ENCODE measurements at places on chromosomes 16 and 17.

DNA sequence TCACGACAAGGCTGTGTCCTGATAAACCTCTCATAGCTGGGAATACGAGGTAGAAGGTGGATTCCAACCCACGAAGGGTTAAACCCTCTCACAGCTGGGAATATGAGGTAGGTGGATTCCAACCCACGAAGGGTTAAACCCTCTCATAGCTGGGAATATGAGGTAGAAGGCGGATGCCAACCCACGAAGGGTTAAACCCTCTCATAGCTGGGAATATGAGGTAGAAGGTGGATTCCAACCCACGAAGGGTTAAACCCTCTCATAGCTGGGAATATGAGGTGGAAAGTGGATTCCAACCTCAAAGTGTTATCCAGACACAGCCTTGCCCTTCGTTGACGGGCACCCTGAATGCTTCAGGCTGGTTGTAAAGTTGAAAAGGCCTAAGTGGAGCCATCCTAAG is 31.0 kb downstream of the AXIN1 start:
- no peak for DNase-seq

GRCh38 chr17:9361188-9361955 is 214.2 kb downstream of the STX8 start:
- DNase-seq: peak; percentile 64

GRCh38 chr17:78497115-78497540 is 80.1 kb downstream of the DNAH17 start:
- peak; percentile 94 for DNase-seq

- no peak for DNase-seq
Measured at GRCh38 chr17:5297245-5297644, 15.2 kb downstream of the RABEP1 start.

- DNase-seq: peak; percentile 80
Measured at GRCh38 chr16:3099732-3100499, 822 bp upstream of the ZSCAN10 start.

- DNase-seq: no peak
Measured at GRCh38 chr17:20142268-20142667, 133.1 kb downstream of the SPECC1 start.

DNA sequence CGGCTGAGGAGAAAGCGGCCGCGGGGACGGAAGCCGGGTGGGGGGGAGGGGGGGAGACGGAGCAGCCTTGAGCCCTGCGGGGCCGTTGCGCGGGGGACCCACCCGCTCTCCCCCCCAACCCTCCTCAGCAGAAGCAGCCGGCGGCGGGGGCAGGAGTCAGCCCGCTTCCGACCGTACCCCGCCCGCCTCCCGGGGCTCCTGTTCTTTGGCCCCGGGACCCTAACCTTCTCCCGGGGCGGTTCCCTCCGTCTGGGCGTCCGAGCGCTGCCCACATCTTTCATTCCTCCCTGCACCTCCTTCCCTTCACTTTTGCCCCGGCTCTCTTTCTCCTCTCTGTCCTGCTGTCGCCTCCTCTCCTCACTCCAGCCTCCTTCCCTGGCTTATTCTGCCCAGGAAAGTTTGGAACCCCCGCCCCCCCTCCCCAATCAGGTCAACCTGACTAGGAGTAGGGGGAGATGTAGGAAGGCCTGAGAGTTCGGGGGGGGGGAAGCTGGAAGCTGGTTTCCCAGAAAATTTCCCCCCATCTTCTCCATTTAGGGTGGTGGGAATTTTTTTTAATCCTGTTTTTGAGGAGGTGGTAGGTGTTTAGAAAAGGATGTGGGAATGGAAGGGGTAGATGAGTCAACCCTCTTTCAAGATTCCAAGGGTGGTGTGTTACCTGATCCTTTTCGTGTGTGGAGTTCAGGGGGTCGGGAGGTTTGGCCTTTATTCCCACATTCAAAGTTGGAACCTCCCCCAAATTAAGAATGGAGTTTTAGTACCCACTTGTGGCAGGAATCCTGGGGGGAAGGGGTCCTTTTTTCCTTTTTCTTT is 427 bp upstream of the NLK start:
- no peak for DNase-seq

DNA sequence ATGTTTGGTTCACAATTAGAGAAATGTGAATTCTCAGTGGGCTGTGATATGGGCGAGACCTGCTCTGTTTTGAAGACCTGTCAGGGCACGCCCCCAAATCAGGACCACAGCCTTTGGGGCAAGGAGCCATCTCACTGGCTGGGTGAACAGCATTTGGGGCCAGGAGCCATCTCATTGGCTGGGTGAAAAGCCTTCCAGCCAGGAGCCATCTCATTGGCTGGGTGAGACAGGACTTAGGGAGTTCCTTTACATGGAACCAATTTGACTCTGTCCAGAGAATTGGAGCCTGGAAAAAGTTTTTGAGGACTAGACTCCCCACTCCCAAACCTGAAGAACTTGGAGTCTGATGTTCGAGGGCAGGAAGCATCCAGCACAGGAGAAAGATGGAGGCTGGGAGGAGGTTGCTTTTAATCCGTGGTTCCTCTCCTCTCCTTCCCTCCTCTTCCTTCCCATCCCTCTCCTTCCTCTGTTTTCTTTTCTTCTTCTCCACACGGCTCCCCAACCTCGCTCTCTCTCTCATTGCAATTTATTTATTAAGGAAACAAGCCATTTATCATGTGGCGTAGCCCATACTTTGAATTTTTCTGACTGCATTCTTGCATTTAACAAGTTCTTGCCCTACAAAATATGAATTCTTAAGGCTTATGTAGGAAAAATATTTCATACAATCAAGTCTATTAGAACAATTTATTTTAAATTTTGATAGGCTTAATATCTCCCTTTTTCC is 19.7 kb downstream of the FOXL1 start:
- DNase-seq: no peak

DNA sequence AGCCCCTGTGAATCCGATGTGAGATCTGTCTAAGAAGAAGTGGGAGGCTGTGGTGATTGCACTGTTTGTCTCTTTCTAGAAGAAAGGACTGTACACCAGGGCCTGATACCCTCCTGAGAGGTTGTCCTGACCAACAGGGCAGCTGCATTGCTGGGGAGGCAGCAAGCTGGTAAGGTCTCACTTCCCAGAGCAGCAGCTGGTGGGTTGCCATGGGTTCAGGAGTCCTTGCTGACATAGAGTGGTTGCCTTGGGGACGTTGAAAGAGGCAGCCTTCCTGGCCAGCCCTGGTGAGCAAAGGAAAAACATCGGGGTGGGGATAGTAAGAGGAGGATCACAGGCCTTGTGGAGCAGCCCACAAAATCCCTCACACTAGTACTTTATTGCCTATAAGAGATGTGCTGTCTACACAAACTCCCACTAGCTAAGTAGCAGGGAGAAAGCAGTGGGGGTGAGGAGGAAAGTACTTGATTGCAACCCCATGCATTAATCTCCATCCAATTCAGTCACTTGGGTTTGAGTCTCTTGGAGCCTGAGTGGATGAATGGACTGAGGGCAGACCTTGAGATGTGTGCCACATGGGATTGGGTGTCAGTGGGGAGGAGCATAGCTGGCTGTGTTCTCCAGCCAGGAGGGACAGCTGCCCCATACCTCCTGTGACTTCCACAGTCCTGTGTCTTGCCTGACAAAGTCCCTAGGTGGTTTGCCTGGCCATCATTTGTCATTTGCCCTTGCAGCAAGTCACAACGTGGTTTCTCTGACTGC is 143.8 kb upstream of the RPL38 start:
- DNase-seq: no peak

DNA sequence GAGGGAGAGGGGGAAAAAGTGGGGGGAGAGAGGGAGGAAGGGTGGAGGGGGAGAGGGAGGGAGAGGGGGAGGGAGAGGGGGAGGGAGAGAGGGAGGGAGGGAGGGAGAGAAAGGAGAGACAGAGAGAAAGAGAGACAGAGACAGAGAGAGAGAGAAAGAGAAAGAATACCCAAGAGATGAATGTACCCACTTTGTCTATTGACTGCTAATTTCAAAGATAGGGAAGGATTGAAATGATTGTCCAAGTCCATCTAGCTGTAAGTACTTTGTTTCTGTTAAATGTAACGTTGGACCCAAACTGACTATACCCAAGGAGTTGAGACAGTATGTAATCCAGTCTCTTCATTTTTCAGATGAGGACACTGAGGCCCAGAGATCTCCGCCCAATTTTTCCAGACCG is 374.9 kb downstream of the GRIN2A start:
- DNase-seq: no peak

DNA sequence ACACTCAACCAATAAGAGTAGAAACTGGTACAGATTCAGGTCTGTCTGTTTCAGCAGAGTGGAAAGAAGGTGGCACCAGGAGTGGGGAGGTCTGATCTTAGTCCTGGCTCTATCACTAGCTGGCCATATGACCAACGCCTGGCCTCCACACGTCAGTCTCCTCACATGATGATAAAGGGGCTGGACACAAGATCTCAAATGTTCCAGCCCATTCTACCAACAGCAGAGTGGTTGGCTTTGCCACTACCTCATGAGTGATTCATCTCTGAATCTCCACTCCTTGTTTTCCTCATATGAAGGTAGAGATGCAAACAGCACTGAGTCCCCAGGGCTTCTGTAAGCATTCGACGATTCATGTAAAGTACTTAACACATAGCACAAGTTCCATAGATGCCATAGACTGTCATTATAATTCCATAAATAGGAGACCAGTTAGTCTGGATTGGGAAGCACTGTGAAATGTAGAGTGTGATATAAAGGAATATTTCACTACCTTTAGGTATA is 281.9 kb upstream of the ASIC2 start:
- no peak for DNase-seq

DNA sequence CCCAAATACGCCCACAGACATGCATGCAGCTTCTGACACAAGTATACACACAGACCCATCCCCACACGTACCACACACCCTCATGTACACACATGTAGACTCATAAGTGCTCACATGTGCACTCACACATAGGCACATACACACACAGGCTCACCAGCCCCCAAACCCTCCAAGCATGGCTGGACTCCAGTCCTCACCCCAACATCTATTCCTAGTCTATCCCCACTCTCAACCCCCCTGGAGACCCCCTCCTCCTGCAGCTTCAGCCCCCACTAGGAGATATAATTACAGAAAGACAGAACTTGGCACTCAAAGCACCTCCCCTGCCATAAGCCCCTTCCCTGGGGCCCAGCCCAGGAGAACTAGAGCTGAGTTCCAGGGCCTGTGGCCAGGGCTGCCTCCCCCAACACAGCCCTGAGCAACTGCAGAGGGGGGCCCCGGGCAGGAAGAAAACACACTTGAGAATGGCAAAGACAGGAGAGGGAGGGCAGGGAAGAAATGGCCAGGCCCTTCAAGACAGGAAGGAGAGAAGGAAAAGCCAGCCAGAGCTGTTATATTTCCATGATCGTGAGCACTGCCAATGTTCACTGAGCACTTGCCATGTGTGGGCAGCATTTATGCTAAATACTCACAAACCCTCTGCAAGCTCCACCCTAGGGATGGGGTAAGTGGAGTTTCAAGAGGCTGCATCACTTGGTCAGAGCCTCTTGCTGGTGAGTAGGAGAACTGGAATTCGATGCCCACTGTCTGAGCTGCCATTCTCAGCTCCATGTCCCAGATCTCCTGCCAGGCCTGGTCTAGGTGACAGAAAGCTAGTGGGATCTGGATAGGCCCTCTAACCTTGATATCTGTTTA is 224.5 kb downstream of the ZNF423 start:
- no peak for DNase-seq

GRCh38 chr17:11598274-11599221 is at the start of gene DNAH9:
DNAH9 (plus strand) TSS chr17:11598470; CDS start chr17:11598499, 29 bp downstream.
- DNase-seq: peak; percentile 62

DNA sequence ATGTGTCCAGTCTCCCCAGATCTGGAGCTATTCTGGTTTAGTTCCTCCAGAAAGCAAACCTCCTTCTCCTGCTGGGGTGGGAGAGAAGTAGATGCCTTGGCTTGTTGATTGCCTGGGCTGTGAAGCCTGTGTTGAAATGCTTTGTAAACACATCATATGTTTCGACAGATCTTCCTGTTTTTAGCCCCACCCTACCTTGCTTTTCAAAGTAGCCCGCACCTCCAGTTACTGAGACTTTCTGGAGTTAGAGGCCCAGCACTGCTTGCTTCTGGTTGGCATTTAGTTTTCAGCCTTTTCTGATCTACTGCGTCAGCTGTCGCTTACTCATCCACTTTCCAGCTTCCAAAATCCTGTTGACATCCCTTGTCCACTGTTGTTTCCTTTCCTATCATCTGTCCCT is 17.9 kb upstream of the NDEL1 start:
- DNase-seq: no peak

GRCh38 chr16:20707461-20707860 is 10.0 kb upstream of the ACSM1 start:
- DNase-seq: no peak

DNA sequence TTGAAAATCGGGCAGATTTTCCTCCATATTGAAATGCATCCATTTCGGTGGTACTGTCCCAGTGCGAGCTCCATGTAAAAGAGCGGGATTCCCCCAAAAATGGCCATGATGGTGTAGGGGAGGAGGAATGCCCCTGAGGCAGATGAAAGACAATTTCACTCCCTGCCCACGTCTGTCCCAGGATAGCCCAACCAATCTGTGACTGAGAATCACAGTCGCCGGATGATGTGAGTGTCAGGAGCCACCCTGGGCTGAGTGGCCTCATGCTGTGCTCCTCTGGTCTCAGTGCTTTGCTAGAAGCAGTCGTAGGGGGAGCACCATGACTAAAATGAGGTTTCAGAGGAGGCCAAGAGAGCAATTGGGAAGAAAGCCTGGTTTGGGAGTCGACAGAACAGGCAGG is 16.7 kb downstream of the SLC6A4 start:
- DNase-seq: no peak

DNA sequence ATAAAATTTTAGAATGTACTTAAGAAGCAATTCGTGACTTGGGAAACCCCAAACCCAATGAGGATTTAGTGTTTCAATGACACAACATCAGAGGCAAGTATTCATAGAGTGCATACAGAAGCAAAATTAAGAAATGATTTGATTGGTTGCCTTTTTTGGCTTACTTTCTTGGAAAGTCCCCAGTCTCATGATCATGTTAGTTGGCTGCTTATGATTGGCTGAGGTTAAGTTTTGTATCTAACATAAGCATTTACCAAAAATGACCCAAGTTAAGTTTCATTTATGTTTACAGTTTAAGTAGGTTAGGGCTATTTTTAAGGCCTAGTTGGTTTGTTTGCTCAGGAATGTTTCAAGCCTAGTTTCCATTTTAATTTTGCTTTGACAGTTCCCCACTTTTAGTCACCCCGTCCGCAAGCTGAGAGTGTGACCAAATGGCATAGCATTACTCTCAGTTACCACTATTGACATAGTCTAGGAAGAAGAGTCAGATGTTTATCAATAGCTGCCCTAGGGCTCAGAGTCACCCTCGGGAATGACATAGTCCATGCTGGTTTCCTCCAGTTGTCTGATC is 36.2 kb downstream of the DGKE start:
- DNase-seq: no peak

Measured in A549 (cell line).